Activated CD4-positive, alpha-beta T cell treated with anti-CD3 and anti-CD28 coated beads, Interleukin-2, amount 10 ng/mL, durations not matched to agents 24 days and 14 days (primary cell): ENCODE measurements at places on chromosomes 4 and X. TPM values are rescaled to one million over a fixed set of nuclear protein-coding genes. Genes with fewer than 3 reads are reported as not detected.

CUL4B gene
- 30.4 and 30.5 TPM in 2 replicates for total RNA-seq

TRO gene
- total RNA-seq: 1.6 and 2.6 TPM in 2 replicates

ZXDA gene
- 2.5 and 3.3 TPM in 2 replicates for total RNA-seq

NAP1L2 gene
- 1.9 and 2.1 TPM in 2 replicates for total RNA-seq

PAGE4 gene
- total RNA-seq: not detected in 2 replicates

USP51 gene
- total RNA-seq: 1.5 and 2.6 TPM in 2 replicates
